Cardiac fibroblast (primary cell): ENCODE measurements at places on chromosomes 1 and 21.

- DNase-seq: peak; percentile 94
These were observed 785.8 kb upstream of the ADGRL4 start for GRCh38 chr1:79792219-79792930.

- no peak for DNase-seq
These were observed 195.3 kb downstream of the ZBTB18 start for GRCh38 chr1:244246334-244246733.

- DNase-seq: no peak
These were observed 195.6 kb downstream of the APP start for GRCh38 chr21:25974964-25975363.

DNA sequence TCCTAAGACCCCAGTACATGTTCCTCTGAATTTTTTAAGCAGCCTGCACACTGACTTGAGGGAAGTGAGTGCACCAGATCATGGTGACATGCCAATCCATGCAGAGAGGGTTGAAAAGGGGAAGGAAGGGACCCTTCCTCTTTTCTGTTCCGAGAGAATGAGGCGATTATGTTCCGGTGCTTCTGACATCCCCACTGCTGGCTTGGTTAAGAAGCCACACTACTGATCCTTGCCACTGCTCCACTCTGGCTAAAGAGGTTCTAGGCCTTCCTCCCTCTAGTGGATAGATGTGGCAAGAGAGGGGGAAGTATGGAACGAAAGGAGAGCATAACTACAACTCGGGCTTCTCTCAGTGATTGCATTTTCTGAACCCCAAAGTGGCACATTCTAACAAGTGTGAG lies 1.8 kb upstream of the CYB5R1 start:
- peak; percentile 76 for DNase-seq

GRCh38 chr1:84642774-84643173 lies 47.5 kb downstream of the SSX2IP start:
- no peak for DNase-seq
